Cortex of kidney (tissue), 1 donor: ENCODE measurements at places on chromosomes 5 and 9.

GRCh38 chr9:92146610-92147009 is 31.4 kb upstream of the SPTLC1 start:
- DNase-seq, result no peak

DNA sequence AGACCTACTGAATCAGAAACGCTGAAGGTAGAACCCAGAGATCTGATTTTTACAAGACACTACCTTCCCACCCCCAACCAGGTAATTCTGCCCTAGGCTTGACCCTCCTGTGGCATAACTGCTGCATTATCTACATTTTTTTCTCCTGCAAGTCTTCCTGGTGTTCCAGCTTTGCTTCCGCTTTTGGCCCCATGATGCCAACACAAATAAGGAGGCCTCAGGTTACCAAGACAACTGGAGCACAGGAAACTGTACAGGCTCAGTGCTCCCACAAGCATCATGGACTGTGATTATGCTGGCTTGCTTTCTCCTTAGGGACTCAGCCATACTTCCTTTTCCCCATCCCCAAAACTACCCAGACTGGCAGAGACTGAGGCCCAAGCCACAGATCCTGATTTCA is 6.6 kb upstream of the MSMP start:
- no peak for DNase-seq

- DNase-seq, result no peak
Observed at GRCh38 chr9:3858961-3859360, 333.2 kb upstream of the RFX3 start.

GRCh38 chr9:36594213-36594612 is 21.5 kb downstream of the MELK start:
- no peak for DNase-seq

GRCh38 chr5:151677776-151678545 is 8.8 kb downstream of the SPARC start:
- no peak for DNase-seq

- DNase-seq, result no peak
Observed at GRCh38 chr5:94577466-94578245, 40.7 kb downstream of the KIAA0825 start.

DNA sequence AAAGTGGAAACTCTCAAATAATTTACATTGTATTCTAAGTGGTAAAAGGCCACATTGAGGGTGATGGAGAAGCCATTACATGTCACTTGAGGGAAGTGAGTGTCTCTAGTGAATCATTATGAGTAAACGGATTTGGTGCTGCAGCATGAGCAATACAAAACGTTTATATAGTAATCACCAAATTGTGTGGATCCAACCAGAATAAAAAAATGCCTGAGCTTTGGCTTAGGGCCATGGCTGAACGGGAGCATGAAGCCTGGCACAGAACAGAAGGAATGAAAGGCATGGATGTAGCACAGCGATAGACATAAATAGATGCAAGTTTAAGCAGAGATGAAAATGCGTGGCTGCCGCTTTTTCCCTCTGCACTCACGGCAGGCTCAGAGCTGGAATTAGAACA is 58.3 kb downstream of the PTTG1 start:
- DNase-seq, result no peak

DNA sequence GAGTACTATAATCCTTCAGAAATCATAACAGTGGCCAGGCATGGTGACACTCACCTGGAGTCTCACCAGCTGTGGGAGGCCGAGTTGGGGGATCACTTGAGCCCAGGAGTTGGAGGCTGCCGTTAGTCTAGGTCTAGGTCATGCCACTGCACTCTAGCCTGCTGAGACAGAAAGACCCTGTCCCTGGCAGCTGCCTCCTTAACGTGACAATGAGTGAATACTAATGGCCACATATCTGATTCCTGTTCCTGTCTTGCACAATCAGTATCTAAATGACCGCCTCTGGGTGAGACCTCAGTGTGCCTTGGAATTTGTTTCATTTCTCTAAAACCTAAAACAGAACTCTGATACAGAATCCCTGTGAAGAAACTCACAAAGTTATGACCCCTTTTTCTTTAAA is 131.0 kb upstream of the DAB2 start:
- DNase-seq, result no peak

- no peak for DNase-seq
Observed at GRCh38 chr5:69007163-69007562, 86.7 kb upstream of the SLC30A5 start.

DNA sequence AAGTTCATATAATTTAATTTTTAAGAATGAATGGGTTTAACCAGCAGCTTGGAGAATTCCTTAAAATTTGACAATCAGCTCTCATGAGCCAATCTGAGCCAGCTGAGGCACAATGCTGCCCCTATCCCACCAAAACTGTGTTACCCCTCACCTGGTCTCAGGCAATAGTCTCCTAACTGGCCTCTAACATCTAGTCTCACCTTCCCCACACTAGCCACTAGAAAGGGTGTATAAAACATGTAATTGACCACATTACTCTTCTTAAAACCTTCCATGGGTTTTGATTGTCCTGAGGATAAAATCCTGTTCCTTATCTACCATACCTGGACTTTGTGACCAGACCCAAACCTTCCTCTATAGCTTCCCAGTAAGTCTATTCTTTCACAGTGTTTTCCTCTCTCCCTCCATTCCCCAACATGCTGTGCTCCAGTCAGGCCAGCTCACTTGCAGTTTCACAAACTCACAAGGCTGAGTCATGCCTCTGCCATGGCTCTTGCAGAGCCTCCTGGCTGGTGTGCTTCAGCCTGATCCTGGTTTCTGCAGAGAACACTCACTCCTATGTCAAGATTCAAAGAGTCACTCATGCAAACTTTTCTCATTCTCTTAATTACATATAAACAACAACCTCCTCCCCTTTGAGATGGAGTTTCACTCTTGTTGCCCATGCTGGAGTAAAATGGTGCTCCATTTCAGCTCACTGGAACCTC is 16.0 kb upstream of the ZCCHC7 start:
- no peak for DNase-seq

GRCh38 chr5:56475689-56476486 is 242.8 kb upstream of the ANKRD55 start:
- DNase-seq, result no peak

- DNase-seq, result no peak
Observed at GRCh38 chr5:8767746-8768145, 778.1 kb downstream of the SEMA5A start.

DNA sequence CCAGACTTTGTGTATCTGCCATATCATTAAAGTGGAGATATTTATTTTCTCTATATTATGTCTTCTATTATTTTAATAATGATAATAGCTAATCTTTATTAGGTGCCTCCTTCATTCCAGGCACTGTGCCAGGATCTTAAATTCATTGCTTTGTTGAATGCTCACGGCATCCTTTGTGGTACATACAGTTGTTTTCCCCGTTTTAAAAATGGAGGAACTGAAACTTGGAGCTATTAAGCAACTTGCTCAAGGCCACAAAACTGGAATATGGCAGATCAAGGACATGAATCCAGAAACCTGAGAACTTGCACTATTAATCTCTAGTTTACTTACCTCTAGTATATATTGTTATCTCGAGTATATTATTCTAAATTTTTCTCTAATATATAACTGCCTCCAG is 41.5 kb upstream of the PPP3R2 start:
- DNase-seq, result no peak

DNA sequence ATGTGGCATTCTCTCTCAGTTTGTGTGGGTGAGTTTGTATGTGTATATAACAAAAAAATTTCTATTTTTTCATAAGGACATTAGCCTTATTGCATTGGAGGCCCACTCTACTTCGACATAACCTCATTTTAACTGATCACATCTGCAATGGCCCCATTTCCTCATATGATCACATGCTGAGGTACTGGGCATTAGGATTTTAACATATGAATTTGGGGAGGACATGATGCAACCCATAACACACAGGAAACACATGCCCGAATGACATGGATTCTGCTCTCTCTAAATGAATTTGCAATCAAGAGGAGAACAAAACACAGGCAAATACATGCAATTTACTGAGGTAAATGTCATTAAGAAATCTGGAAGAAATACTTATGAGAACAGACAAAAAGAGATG is 92.1 kb upstream of the COX7C start:
- no peak for DNase-seq

GRCh38 chr9:16828340-16829281 is 41.9 kb downstream of the BNC2 start:
- DNase-seq, result no peak

DNA sequence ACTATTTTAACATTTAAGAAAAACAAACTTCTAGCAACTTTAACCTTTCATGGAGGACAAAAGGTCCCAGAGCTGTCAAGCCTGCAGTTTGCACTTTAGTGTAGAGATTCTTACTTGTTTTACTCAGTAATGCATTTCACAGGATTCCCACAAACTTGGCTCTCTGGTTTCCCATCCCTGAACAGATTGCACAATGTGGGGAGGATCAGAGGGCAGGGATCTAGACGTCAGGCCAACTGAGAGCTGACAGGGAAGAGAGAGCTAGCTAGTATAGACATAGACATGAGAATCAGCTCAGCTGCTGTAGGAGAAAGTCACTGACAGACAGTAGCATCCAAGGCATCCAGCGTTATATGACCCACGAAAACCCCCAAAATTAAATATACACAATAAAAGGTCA is 20.9 kb upstream of the BNIP1 start:
- no peak for DNase-seq

- DNase-seq, result no peak
Observed at GRCh38 chr5:83567741-83568140, 96.2 kb downstream of the VCAN start.

DNA sequence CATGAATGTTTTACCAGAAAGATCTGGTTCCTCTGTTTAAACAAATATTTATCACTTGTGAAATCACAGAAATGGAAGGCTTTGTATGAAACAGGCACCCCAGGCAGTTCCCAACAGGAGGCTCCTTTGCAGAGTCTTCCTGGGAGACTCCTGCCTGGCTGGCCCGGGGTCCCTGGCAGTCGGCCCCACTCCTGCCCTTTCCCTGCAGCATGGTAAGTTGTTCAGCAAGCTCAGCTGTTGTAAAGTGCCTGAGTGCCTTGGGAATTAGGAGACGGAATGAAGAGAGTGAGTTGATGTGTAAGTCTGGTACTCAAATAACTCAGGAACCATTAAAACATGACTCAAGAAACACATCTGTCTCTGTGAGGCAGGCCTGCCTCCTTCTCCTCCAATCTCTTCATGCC is 17.5 kb upstream of the LHFPL2 start:
- DNase-seq, result no peak

DNA sequence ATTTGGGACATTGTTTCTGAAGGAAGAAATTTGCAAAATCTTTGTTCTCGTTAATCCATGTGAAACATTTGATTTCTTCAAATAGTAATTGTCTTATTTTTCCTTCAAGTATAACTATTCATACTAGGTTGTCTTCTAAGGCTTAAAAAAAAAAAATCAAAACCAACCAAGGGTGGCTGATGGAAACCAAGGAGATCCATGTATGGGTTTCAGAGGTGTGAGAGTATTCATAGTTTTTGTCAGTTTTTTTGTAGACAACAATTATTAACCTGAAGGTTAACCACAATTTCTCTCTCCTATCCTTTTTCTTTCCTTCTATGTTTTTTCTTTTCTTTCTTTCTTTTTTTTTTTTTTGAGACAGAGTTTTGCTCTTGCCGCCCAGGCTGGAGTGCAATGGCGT is 35.4 kb downstream of the KDM4C start:
- no peak for DNase-seq

GRCh38 chr9:75803130-75803529 is 87.3 kb upstream of the PCSK5 start:
- DNase-seq, result no peak

DNA sequence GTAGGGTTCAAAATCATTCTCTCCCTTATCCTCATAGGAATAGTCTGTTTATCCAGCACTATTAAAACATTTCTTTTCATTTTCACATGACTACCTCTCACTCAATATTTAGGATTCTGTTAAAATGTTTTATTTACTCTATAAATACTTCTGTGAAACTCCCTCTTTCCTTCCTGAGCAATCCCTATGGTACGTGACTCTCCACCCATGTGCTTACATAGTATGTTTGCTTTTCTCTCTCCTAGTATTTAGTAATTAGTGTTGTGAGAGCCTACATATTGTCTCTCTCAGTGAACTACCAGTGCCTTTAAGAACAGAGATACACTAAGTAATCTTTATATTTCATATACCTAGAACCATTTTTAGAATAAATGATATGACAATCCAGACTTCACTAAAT is 46.0 kb downstream of the PTPRD start:
- no peak for DNase-seq

- no peak for DNase-seq
Observed at GRCh38 chr5:62645223-62645622, 66.6 kb downstream of the LRRC70 start.

DNA sequence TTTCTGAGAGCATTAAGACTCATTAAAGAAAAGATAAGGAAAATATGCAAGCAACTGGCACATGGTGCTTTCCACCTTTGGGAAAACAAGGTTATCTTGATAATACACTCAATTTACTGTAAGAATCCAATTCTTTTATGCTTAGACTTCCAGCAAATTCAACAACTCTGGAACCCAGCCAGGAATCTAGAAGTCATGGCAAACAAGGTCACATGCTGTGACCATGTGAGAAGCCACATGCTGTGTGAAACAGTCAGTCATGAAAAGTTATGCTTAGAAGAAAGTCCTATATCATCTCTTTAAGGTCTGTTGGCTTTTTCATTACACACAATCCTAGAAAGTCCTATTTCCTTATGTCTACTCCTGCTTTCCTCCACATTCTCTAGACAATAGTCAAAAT is 581.8 kb upstream of the C9orf72 start:
- no peak for DNase-seq

GRCh38 chr9:81999806-82000205 is 11.2 kb downstream of the SPATA31D1 start:
- DNase-seq, result no peak

- no peak for DNase-seq
Observed at GRCh38 chr9:105264380-105264779, 19.9 kb downstream of the SLC44A1 start.

DNA sequence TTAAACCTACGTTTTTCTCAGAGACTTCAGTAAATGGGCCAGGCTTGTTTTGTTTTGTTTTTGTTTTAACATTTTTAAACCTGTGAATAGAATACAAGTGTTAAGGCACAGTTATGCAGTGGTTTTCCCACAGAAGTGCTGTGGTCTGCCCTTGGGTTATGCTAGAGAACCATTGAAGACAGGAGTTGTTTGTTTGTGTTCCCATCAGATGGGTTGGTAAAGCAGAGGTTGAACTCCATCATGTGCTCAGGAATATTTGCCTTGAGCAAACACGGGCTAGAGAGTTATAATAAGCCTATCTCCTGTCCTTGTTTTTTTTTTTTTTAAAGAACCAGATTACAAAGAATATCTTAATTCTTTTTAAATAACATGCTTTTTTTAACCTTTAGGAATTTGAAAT is 28.5 kb downstream of the RHOBTB3 start:
- no peak for DNase-seq

- no peak for DNase-seq
Observed at GRCh38 chr5:143892271-143892670, 80.3 kb downstream of the HMHB1 start.

GRCh38 chr5:158435161-158435616 is 576.2 kb upstream of the CLINT1 start:
- DNase-seq, result no peak

- DNase-seq, result no peak
Observed at GRCh38 chr5:67009028-67009427, 187.6 kb downstream of the CD180 start.
